ENCODE measurements at places on chromosomes 11 and 22.

- DNase-seq, result no peak
Measured at GRCh38 chr11:17548444-17548843, 1.4 kb downstream of the OTOG start.

DNA sequence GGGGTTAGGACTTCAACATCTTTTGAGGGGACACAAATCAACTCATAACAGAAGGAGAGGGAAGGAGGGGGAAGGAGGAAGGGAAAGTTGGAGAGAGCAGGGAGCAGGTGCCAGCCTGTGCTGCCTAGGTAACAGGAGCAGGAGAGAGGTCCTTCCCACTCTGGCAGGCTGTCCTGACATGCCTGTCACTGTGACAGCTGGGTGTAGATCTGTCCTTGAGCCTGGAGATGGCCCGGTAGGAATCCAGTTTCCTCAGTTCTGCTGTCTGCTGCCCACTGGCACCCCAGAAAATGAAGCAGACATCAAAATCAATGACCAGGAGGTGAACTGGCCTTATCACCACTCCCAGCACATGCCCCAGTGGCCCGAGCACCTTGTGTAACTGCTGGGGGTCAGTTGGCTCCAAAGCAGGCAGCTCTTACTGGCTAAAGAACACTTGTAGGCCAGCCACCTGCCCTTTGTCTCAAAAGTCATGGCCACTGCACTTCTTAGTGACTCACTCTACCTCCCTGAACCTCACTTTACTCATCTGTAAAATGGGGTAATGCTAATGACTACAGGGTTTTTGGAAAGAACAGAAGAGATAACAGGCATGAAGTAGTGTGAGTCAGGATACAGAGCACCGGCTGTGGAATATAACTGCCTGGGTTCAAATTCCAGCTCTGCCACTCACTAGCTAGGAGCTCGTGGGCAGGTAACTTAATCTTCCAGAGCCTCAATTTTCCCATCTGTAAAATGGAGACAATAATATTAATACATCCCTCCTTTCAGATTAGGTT lies 8.0 kb upstream of the TSPAN18 start:
- no peak for DNase-seq

GRCh38 chr11:72405009-72405408 lies 29.3 kb downstream of the CLPB start:
- no peak for DNase-seq

GRCh38 chr11:75813124-75813523 lies 1.9 kb upstream of the UVRAG start:
- no peak for DNase-seq

DNA sequence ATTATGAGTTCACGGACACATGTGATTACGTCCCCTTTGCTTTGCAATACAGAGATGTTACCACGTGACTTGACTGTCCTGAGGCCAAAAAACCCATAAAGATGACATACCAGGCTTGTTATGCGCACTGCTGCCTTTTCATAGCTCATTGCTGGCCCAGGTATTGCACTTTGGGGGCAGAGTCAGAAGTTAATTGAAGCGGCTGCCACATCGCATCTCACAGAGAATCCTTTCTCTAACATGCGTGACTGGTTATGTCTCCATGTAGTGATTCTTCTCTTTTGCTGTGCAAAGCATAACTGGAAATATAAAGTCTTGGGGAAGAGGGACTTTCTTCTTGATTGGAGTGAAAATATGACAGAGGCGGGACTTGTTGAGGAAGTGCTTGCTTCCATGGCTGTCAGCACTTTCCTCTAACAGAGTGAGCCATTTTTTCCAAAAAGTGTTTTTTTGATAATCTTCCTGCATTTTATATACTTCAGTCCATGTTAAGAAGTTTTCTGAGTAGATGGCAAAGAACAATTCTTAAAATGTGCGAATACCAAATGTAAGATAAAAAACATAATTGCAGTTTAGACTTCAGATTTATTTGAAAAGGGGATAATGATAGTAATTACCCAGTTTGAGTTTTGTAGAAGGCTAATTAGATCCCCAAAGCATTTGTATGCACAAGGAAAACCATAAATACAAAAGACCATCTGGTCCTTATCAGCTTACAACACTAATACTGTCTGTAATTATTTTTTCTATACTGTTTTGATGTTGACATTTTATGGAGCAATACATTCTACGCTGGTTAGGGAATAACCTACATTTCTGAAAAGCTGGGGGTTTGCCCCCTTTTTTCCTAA lies 324.6 kb upstream of the MTNR1B start:
- no peak for DNase-seq

DNA sequence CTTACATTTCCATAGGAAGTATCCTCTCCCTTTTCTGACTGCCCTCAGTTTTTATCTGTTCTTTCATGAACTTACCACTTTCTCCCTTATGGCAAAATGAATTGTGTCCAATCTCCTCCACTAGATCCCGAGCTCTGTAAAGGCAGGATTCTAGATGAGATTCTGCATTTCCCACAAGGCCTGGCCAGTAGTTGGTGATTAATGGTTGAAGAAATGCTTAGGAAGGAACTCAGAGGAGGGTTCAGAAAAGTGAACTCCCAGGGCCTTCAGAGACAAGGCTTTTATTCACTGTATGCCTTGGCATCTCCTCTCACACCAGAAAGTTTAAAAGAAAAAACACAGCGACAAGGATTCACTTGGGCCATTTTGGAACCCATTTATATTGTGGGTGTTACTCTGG lies 66.2 kb downstream of the CCDC81 start:
- no peak for DNase-seq

- DNase-seq, result no peak
Measured at GRCh38 chr11:35923452-35923851, 20.4 kb upstream of the LDLRAD3 start.

DNA sequence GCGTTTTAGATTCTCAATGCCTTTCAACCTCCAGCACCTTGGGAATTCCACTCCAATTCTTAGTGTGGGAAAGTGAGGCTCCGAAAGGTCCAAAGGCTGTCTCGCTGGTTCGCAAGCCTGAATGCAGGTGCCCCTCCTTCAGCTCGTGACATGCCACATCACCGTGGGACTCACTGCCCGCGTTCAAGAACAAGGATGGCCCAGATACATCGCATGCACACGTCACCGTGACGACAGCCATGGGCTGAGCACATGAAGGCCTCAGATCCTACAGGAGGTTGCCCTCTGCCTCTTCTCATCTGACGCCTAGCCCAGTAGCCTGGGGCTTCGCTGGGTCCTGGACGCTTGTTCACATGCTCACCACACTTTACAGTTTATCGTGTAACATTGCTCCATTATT lies 4.4 kb upstream of the LINC01488 start:
- no peak for DNase-seq

- no peak for DNase-seq
Measured at GRCh38 chr11:66904055-66904454, 47.2 kb downstream of the LRFN4 start.

GRCh38 chr11:112783945-112784322 lies 177.3 kb upstream of the NCAM1 start:
- DNase-seq, result no peak

DNA sequence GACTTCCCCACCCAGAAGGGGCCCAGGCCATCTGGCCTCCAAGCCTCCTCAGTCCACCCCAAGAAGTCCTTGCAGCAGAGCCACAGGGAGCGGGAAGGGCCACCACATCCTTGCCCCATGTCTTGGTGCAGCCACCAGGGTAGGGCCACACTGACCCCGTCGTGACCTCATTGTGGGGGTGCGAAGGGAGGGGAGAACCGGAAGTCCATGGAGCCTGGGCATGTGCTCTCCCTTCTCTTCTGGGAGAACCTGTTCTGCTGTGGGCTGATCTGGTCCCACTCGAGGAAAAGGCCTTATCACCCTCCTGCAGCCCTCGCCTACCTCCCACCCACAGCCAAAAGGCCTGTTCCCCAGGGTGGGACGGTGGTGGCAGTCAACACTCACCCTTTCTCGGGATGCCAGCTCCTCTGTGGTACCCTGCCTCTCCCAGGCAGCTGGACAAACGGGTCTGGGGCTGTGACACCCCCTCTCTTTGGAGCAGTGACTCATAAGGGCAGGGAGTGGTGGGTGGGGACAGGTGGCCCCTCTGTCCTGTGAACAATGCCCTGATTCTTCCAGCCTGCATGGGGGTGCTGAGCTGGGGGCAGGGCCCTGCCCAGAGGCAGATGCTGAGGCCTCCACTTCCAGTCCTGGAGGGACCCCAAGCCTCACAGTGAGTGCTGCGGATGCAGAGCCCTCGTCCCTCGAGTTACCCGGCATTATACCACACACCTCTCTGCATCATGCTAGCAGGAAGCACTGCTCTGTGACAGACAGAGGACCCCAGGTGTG lies 14.6 kb upstream of the CTSD start:
- no peak for DNase-seq

DNA sequence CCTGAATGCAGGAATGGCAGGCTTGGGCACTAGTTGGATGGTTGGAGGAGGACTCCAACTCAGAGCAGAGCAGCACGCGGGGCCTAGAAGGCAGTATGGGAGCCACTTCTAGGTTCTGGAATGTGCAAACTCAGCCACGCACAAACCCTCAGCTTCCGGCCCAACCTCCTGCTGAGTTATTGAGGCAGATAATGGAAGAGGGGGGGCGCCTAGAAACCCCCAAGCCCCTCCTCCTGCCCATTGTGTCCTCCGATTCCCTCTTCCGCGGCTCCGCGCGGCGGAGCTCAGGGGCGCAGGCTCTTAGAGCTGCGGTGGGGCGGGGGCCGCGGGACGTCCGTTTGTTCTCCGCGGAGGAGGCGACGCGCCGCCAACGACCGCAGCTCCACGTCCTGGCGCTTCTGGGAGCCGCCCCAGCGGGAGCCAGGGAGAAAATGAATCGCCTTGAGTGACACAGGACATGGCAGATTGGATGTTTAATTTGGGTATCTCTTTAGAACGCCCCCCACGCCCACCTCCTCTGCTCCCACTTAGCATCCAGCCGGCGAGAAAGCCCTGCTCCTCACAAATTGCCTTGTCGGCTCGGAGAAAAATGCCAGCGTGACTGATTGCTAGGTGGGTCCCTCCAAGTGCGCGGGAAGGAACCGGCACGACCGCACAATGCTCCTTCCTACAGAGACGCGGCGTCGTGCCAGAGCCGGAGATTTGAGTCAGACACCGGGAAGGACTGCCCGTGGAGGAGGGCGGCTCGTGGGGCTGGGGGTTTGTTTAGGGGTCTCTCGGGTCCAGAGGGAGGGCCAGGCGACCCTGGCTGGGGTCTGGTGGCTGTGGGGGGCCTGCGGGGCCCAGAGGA lies 144.6 kb downstream of the NECTIN1 start:
- no peak for DNase-seq

DNA sequence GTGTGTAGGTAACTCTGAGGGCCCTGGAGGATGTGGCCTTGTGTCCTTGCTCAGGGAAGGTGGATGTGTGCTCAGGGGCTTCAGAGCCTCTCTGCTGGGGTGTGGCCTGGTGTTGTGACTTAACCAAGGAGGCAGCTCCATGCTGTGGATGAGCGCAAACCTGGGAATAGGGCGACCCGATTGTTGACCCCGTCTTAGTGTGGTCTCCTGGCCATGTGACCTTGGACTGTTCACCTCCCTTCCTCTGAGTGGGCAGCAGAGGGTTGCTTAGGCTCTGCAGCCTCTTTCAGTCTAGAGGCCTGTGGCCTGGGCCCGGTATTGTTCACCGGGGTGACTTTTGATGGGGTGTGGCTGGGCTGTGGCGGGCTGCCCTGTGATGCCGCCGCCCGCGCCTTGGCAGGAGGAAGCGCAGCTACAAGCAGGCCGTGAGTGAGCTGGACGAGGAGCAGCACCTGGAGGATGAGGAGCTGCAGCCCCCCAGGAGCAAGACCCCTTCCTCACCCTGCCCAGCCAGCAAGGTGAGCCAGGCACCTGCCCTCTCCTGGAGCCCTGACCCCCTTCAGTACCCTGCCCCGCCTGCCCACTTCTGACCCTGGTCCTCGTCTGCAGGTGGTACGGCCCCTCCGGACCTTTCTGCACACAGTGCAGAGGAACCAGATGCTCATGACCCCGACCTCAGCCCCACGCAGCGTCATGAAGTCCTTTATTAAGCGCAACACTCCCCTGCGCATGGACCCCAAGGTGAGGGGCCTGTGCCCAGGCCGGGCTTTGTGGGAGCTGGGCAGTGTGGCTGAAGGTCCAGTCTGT lies 16.7 kb downstream of the INCENP start:
- no peak for DNase-seq
